ENCODE measurements at places on chromosomes 4 and X. TPM values are rescaled to one million over a fixed set of nuclear protein-coding genes. Genes with fewer than 3 reads are reported as not detected.

RXFP1 gene
- polyA plus RNA-seq = not detected

STBD1 gene
- polyA plus RNA-seq = 30.5 TPM

ASB5 gene
- not detected for polyA plus RNA-seq

- no peaks in the 10 kb centered on the region for H3K36me3 ChIP-seq
- H3K27ac ChIP-seq = no peak overlapping the region
- no peaks in the 10 kb centered on the region for H3K4me1 ChIP-seq
- no peaks in the 10 kb centered on the region for H3K27me3 ChIP-seq
- H3K4me3 ChIP-seq = no peak overlapping the region
Measured at GRCh38 chr4:132792310-132792709, 356.8 kb upstream of the PCDH10 start.

GRCh38 chr4:14317351-14317750, 684.9 kb upstream of the CPEB2 start:
- H3K4me1 ChIP-seq = no peaks in the 10 kb centered on the region
- no peaks in the 10 kb centered on the region for H3K36me3 ChIP-seq
- H3K4me3 ChIP-seq = no peak overlapping the region
- DNase-seq = no peak

- H3K27me3 ChIP-seq = no peaks in the 10 kb centered on the region
- no peaks in the 10 kb centered on the region for H3K36me3 ChIP-seq
- DNase-seq = no peak
- no peak overlapping the region for H3K4me3 ChIP-seq
- H3K27ac ChIP-seq = no peak overlapping the region
Measured at GRCh38 chr4:477686-478085, 21.3 kb downstream of the ZNF721 start.

All from cardiac muscle cell (in vitro differentiated cells and primary cell).